ENCODE measurements at places on chromosomes 3 and 15.

- no peak for DNase-seq
Observed at GRCh38 chr3:148233403-148233802, 464.3 kb upstream of the AGTR1 start.

- DNase-seq = peak; percentile 34
Observed at GRCh38 chr3:129016356-129016719, 15.2 kb downstream of the EFCC1 start.

- DNase-seq = no peak
Observed at GRCh38 chr3:53975382-53975781, 83.7 kb upstream of the SELENOK start.

GRCh38 chr3:71307991-71308697, 275.4 kb downstream of the FOXP1 start:
- DNase-seq = no peak

- DNase-seq = no peak
Observed at GRCh38 chr15:40953713-40954074, 423 bp downstream of the CHAC1 start.

- no peak for DNase-seq
Observed at GRCh38 chr3:114442246-114442645, 148.4 kb downstream of the TIGIT start.

Data from activated CD4-positive, alpha-beta T cell treated with anti-CD3 and anti-CD28 coated beads, Interleukin-2, amount 50 U/mL, for 24 hours (primary cell).